ENCODE measurements at places on chromosomes 11 and 22.

GRCh38 chr22:19092725-19093124 is 29.5 kb downstream of the DGCR2 start:
- no peak for DNase-seq

DNA sequence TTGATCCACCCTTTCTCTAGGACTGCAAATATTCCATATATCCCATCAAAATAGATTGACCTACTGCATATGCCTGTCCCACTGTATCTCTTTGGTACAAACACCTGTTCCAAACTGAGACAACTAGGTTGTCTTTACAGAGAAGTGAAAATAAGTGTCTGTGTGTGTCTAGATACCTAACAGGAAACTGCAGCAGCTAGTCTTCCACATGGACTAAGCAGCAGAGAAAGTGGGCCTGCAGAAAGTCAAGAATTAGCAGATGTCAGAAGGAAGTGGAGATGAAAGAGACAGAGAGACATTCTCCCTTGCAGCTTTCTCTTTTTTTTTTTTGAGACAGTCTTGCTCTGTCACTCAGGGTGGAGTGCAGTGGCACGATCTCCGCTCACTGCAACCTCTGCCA is 3.9 kb upstream of the RAB39A start:
- DNase-seq = no peak

- DNase-seq = no peak
These were observed 23.4 kb upstream of the RASD2 start for GRCh38 chr22:35517207-35517606.

- DNase-seq = no peak
These were observed 173.3 kb upstream of the SYT13 start for GRCh38 chr11:45459491-45459890.

DNA sequence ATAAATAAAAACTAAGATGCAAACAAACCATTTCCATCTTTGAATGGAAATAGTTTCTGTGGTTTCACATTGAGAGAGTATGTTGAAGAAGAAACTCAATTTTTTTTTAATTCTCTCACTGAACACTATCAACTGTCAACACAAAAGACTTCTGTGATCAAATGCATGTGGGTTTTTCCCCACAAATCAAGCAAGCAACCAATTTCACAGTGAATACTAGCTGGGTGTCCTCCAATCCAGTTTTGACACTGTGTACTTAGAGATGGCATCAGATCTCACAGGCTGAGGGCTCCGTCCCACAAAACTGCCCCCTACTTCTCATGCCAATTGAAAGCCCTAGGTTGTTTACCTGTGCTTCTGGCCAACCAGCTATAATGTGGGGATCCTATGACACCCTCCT is 34.5 kb downstream of the CTSC start:
- DNase-seq = no peak

DNA sequence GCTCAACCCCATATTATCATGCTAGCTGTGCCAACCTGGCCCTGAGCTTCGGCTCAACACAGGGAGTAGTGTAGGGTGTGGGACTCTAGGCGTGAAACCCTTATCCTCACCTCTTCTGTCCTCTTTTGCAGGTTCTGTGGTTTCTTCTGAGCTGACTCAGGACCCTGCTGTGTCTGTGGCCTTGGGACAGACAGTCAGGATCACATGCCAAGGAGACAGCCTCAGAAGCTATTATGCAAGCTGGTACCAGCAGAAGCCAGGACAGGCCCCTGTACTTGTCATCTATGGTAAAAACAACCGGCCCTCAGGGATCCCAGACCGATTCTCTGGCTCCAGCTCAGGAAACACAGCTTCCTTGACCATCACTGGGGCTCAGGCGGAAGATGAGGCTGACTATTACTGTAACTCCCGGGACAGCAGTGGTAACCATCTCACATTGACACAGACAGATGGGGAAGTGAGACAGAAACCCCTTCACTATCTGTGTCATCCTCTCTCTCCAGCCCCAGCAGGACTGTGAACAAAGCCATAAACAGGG is 76.4 kb downstream of the GGTLC2 start:
- no peak for DNase-seq

DNA sequence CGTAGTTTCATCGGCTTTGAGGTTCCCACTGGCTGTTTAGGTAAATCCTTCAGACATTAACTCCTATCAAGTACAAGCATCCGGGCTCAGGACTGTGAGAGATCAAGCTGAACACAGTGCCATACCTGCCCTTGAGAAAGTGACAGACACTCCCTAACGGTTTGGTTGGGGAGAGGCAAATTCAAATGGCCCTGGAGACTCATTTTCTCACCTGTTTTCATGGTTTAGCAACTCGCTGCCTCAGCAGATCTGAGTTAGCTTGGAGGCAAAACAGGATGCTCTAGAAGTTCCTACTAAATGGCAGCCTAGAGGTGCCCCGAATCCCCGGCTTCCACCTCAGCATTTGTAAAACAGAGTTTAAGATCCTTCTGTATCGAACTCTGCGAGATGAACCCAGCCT is 3.6 kb upstream of the FBXO3 start:
- no peak for DNase-seq

DNA sequence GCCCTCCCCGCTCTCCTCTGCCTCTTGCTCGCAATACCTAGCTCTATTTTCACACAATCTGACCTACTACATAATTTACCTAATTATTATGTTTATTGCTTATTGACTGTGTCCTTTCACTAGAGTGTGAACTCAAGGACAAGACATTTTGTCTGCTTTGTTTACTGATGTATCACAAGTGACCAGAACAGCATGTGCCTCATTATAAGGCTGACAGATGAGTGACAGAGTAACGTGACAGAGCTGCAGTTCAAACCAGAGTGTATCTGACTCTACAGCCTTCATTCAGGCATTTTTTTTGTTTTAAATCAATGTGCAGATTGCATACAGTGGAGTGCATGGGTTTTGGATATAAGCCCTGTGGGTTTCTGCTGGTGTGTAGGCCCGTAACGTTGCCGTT is 82.0 kb upstream of the RAB1B start:
- DNase-seq = peak; percentile 10

DNA sequence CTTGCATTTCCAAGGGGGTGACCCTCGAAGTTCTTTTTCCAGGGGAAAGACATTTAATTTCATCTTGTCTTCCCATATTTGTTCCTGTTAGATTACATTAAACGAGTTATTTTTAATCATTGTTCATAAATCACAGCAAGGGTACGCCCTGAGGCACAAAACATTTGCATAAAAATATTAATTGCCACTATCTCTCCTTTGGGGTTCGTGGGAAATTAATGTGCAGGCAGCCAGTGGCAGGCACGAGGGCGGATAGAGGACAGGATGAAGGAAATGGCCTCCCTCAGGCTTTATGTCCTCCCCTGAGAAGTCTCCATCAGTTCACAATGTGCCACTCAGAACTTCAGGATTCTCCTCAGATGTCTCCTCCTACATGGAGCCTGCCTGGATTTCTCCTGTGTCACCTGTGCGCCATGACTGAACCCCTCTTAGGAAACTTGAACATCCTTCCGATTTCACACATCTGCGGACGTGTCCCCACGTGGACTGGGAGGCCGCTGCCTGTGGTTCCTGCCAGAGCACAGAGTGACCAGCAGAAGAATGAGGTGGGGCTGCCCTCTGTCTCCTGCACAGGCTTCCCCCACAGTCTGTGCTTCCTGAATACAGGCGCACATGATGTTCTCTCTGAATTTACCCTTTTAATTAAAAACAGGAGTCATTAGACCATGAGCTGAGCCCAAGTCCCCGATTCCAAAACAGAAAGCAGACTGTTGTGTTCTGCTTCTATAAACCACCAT is 1085.9 kb downstream of the TBC1D22A start:
- no peak for DNase-seq

DNA sequence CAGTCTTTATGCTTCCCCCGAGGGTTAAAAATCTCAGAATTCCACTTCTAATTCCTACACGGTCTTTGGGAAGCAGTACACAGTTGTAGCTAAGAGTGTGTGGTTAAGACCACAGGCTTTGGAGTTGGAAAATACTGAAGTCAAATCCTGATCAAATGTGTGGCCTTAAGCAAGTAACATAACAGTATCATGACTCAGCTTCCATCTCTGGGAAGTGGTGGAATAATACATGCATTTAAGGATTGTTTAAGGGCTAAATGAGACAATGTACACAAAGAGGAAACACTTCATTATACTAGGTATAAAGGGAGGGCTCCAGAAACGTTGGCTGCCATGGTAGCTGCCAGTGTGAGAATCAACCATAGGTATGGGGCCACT is 71.5 kb downstream of the FAT3 start:
- no peak for DNase-seq

DNA sequence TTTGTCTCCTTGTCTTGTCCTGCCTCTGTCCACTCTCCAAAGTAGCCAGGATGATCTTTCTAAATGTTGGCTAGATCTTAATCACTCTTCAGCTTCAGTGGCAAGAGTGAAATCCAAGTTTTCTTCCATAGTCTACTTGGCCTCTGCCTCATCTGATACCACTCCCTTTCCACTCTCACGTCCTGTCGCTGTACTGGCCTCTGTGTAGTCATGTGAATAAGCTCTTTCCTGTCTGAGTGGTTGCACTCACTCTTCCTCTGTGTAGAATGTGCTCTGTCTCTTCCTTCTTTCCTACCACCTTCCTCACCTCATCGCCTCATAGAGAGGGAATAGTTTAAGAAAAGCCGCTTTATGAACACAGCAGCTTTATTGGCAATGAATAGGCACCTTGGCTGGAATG is 86.5 kb downstream of the WNT11 start:
- no peak for DNase-seq

DNA sequence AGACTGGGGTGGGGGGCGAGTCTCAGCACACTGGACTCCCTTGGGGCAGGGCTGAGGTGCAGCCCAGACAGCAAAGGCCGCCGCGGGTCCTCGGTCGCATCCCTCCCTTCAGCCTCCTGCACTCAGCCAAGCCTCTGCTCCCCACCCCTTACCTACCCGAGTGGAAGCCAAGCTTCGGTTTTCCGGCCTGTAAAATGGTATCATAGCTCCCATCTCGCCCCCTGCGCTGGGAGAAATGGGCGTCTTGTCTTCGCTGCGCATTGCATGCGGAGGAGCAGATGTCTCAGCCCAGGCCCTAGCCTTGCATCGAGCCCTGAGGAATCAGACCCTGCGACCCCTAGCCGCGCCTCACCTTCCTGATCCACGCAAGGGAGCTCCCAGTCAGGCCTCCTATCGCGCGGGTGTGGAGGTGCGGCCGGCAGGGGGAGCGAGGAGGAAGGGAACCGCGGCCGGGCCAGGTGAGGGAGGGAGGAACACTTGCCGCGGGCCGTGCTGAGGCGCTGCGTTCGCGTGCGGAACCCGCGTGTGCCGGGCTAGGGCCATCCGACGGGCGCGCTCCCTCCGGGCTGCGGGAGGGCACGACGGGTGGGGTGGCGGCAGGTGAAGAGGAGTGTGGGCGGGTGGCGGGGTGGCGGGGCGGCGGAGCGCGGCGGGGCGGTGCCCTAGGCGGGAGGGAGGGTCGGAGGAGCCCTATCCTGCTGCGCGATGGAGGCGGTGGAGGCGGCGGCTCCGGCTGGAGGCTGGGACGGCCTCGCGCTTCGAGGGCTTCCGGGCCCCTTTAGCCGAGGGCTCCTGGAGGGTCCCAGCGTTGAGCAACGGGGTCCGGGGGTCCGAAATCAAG is 4.1 kb upstream of the TBX1 start:
- no peak for DNase-seq

GRCh38 chr22:26589367-26589844 is 526 bp downstream of the TPST2 start:
- DNase-seq = no peak

- no peak for DNase-seq
These were observed 2.1 kb downstream of the SMIM35 start for GRCh38 chr11:118084656-118085055.

DNA sequence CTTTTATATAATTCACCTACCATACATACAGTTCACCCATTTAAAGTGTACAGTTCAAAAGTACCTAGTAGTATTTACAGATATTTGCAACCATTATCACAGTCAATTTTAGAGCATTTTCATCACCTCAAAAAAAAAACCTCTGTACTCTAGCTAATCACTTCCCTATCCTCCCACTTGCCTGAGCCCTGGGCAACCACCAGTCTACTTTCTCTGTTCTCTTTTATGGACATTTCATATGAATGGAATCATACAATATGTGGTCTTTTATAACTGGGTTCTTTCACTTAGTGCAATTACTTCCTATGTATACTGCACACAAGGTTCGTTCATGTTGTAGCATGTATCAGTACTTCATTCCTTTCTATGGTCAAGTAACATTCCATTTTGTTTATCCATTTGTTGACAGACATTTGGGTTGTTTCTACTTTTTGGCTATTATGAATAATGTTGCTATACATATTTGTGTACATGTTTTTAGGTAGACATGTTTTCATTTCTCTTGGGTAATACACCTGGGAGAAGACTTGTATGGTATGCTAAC is 17.8 kb upstream of the NEU3 start:
- no peak for DNase-seq

GRCh38 chr11:87926250-87926970 is 248.8 kb downstream of the RAB38 start:
- DNase-seq = no peak

All from NCI-H1417 treated with DMSO at 0.1 percent for 48 hours (cell line).